Skeletal muscle cell (primary cell): ENCODE measurements at places on chromosomes 1 and 21.
A peak's percentile ranks its signal among the peaks of the same experiment; 100 is the strongest.

DNA sequence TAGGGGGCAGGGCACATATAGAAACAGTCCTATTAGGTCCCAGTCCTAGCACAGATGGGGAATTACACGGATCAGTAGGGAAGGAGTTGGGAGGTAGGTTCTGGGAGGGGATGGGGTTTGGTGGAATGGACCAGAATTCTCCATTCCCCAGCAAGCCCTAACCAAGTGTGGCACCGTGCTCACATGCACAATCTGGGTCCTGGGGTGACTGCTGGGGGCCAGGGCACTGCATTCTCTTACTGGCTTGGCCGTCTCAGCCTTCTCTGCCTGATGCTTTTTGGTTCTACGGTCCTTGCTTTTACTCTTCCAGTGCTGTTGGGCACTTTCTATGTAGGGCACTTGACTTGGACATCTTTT, 53.9 kb downstream of the NENF start:
- DNase-seq: no peak

GRCh38 chr1:46333300-46334029, 7.1 kb upstream of the NSUN4 start:
- no peak for DNase-seq

- DNase-seq: no peak
Observed at GRCh38 chr1:233006108-233006507, 55.7 kb downstream of the NTPCR start.

DNA sequence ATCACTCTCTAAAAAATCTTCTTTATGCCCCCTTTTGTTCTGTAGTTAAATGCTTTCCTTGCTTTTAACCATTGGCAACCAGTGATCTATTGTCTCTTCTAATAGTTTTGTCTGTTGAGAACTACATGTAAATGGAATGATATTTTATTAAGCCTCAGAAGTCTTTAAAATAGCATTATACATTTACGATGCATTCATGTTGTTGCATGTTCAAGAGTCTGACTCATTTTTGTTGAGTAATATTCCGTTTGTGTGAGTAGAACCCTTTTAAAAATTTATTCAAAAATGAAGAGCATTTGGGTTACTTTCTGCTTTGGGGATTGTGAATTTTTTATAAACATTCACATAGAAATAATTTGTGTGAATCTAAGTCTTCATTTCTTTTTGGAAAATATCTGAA, 1352.9 kb downstream of the NCAM2 start:
- DNase-seq: no peak

DNA sequence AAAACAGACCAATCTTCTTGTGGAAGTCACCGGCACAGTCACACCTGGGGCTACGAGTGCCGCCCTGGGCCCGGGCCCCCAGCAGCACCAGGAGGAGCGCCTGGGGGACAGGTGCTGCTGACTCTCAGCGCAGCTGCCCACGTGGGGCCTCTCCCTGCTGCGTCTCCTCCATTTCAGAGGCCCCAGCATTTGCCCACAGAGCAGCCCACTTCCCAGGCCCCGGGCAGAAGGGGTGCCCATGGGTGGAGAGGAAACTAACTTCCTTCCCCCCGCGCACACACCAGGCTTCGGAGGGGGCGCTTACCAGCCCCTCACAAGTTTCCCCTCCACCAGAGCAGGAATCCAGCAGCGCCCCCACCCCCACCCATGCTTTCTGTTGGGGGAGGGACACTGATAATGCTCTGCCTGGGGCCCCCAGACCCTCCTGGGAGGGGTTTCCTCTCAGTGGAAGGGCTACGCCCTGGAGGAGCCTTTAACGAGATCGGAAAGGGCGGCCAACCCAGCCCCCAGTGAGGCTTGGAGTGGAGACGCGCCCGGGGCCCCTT, 440 bp downstream of the TNFRSF25 start:
- no peak for DNase-seq

DNA sequence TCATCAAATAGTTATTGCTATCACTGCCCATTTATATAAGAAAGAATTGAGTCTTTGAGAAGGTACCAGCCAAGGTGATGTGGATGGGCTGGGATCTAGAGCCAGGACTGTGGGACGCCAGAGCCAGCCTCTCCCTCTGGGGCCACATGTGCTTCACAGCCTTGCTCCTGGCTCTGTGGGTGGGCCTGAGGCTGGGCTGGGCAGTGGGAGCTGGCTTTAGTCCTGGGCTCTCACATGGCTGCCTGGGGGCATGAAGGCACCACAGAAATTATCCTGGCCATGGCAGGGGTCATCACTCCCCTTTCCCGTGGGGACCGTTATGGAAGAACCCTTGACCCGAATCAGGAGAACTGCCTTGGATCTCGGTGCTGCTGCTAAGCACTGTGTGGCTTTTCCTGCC, 203.1 kb downstream of the TRABD2B start:
- no peak for DNase-seq

DNA sequence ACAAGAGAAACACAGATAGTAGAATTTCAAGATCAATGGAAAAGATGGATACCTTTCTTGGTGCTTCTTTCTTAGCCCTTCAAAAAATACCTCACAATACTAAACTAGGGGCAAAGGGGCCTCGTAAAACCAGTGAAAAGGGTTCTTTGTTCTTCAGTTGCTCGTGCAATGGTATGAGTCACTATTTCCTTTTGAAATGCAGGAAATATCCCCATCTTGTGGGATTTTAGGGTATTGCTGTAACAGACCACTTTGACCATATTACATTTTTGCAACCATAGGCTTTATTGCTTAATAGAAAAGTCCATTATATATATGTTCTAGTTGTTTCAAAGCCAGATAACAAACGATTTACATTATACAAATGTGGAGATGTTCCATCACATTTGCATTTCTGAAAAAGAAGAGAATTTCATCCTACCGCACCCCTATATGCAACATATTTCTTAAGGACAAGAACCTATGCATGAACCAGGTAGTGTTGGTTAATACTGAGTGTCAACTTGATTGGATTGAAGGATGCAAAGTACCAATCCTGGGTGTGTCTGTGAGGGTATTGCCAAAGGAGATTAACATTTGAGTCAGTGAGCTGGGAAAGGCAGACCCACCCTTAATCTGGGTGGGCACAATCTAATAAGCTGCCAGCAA, 88.6 kb upstream of the PKN2 start:
- no peak for DNase-seq

- no peak for DNase-seq
Observed at GRCh38 chr1:108749081-108749480, 2.6 kb downstream of the STXBP3 start.

GRCh38 chr1:156076609-156077429, 5.4 kb downstream of the MEX3A start:
- no peak for DNase-seq

GRCh38 chr1:111290104-111290503, 547 bp upstream of the CHIA start:
- DNase-seq: no peak

DNA sequence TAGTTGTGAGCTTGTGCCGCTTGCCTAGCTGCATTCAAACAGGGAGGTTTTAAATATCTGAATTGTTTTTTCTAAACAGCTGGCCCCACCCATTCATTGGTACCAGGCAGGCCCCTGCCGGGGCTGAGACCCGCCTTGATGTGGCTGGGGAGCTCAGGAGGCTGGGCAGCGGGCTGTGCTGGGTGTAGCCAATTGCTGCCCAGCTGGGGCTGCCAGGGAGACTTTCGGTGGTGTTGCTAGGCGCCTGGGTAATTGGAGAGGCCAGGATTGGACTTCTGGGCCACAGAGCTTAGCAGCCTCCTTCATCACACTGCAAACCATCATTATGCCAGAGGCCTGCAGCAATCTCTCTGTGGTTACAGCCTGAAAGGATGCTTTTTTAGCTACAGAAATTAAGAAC, 12.2 kb downstream of the RHBDL2 start:
- DNase-seq: no peak

- DNase-seq: no peak
Observed at GRCh38 chr21:34883491-34884271, 165.4 kb downstream of the RUNX1 start.

- no peak for DNase-seq
Observed at GRCh38 chr1:109412551-109412950, 13.7 kb downstream of the PSMA5 start.

DNA sequence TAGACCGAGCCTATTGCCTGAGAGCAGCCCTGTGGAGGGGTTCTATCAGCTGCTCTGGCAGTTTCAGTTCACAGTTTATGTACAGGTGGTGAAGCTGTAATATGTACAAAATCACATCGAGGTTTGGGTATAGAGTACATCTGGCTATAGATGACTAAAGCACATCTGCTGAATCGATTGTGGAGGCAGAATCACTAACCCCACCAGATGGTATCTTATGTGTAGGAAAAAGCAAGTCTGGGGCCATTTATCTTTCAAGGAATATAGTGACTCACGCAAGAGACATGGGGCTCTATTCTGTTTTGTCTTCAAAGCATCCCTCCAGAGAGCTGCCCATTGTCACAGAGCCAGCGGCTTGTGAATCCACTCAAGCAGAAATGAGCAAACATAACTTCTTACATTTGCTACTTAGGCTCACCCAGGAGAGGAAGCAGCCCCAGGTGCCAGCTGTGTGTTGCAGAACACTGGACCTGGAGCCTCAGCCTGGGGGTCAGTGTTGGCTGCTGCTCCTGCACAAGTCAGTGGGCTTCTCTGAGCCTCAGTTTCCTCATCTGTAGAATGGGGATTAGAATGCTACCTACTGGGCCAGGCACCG, 21.3 kb downstream of the MIIP start:
- DNase-seq: peak; percentile 78

- DNase-seq: no peak
Observed at GRCh38 chr1:66984491-66984890, 59.7 kb downstream of the MIER1 start.

GRCh38 chr1:225410036-225410435, 17.8 kb downstream of the LBR start:
- no peak for DNase-seq

DNA sequence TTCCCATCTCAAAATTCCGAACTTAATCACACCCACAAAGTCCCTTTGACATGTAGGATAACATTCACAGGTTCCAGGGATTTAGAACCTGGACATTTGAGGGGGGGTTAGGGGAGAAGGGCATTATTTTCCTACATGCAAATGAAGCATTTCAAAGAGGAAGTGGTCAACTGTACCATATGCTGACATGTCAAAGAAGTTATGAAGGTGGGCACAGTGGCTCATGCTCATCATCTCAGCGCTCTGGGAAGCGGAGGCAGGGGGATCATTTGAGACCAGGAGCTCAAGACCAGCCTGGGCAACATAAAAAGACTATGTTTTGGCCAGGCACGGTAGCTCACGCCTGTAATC, 35.7 kb downstream of the PTP4A2 start:
- DNase-seq: no peak

- no peak for DNase-seq
Observed at GRCh38 chr1:147769106-147769505, 8.7 kb upstream of the GJA5 start.

- peak; percentile 30 for DNase-seq
Observed at GRCh38 chr1:117534995-117535467, 70.8 kb upstream of the TENT5C start.

DNA sequence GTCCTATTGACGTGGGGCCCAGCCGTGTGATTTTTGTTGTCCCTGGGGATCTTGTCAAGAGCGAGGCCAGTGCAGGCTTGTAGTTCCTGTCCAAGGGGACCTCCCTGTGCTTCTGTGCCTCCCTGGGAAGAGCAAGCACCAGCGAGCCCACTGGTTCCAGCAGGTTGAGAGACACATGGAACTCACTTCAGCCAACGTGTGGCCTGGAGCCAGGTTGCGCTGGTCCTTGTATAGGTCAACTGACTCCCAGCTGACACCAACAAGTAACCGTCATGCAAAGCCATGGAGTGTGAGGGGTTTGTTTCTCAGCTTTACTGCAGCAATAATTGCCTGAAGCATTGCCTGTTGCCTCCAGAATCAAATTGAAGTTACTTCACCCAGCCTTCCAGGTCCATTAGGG, 63.0 kb downstream of the DISP3 start:
- no peak for DNase-seq
